ENCODE measurements at places on chromosomes 13 and 19.

- no peak for DNase-seq
These were observed 156.3 kb downstream of the DCT start for GRCh38 chr13:94322925-94323763.

- no peak for DNase-seq
These were observed 489.1 kb upstream of the TSHZ3 start for GRCh38 chr19:31838163-31838815.

DNA sequence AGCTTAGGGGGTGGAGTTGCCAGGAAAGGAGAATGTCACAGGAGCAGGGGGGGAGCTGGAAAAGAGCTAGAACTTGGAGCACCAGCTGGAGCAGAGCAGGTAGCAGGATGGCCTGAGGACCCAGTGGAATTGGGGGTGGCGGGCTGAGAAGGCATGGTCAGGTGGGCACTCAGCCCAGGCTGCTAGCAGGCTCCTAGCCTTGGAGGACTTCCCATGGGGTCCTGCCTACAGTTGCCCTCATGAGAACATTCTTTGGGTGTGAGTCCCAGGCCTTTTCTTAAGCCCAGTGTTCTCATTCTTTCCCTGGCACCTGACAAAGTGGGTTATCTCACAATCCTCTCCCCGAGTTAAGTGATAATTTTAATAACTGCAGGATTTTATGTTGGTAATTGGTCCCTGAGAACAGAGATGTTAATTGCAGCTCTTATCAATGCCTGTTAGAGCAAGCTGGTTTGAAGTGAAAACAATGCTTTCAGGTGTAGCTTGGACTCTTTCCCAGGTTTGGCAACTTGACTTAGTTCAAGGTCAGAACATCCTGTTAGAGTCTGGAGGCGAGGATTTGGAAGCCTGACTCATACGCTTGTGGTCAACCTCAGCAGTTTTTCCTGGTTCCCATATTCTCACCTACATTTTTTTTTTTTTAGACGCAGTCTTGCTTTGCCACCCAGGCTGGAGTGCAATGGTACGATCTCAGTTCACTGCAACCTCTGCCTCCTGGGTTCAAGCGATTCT is 18.1 kb upstream of the OLFM4 start:
- no peak for DNase-seq

DNA sequence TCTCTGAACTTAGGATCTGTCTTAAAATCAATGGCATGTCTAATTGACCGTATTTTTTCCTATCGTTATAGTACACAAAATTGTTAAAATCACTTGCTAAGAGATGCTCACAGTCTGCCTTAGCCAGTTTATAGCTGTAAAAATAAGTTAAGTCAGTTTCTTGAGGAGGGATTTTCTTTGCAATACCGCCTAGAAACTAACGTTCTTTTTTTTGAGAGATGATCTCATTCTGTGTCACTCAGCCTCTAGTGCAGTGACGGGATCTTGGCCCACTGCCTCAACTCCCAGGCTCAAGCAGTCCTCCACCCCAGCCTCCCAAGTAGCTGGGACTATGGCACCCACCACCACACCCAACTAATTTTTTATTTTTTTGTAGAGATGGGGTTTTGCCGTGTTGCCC is 4.4 kb downstream of the CKAP2 start:
- no peak for DNase-seq

DNA sequence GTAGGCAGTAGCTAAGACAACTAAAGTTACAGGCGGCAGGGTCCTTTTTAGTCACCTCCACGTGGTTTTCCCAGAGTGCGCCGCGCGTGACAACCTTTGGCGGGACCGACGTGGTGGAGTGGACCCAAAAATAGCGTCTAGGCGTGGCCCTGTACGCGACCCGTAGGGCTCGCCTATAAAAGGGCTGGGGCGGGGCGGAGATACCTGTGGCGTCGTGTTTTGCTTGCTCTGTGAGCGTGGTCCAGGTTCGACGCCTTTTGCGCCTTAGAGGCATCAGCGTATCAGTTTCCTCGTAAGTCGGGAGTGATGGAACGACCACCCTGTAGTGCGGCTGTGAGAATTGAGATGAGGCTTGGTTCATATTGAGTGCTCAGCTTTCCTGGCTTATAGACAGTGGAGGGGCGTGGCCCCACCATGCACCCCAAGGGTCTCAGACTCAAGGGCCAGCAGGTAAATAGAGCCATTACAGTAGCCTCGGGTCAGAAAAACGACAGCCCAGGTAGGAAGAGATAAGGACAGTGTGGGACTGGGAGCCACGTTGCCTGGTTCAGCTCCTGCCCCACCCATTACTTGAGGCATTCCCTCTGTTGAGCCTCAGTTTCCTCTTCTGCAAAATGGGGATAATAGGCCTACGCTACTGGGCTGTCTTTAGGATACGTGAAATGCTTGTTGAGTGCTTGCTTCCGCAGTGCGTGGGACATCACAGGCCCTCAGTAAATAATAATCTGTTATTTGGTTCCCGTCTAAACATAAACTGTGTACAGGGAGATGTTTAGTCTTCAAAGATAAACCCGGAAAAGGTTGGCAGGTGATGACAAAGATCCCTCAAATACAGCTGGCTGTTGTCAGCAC is 693 bp upstream of the TMED1 start:
- no peak for DNase-seq

- DNase-seq, result no peak
These were observed 5.5 kb downstream of the SLC15A1 start for GRCh38 chr13:98746968-98747367.

- DNase-seq, result no peak
These were observed 268.8 kb downstream of the DLEU7 start for GRCh38 chr13:50574731-50575130.

DNA sequence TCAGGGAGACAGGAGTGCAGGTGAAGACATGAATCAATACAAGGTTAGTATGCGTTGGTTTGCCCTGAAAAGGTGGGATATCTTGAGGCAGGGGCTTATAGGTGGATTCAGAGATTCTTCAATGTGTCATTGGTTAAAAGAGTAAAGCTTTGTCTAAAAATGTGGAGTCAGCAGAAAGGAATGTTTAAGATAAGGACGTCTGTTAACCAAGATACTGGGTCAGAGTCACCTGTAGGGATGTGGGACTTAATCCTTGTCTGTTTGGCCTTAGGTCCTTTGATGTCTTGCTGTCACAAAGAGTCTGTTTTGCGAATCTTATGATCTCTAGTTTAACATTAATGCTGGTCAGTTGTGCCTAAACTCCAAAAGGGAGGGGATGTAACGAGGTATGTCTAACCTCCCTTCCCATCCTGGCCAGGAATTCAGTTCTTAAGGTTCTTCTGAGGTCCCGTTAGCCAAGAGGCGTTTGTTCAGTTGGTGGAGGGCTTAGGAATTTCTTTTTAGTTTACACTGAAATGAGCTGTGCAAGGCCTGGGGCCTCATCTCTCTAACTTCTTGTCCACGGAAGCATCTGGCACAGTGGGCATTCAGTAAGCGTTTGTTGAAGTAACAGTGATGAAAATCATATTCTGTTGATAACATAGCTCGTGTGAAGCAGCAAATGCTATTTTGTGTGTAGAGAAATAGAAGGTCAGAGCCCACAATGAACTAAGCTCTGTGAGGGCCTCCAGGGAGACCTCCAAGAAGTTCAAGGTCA is 96.2 kb upstream of the RNF113B start:
- DNase-seq, result no peak

DNA sequence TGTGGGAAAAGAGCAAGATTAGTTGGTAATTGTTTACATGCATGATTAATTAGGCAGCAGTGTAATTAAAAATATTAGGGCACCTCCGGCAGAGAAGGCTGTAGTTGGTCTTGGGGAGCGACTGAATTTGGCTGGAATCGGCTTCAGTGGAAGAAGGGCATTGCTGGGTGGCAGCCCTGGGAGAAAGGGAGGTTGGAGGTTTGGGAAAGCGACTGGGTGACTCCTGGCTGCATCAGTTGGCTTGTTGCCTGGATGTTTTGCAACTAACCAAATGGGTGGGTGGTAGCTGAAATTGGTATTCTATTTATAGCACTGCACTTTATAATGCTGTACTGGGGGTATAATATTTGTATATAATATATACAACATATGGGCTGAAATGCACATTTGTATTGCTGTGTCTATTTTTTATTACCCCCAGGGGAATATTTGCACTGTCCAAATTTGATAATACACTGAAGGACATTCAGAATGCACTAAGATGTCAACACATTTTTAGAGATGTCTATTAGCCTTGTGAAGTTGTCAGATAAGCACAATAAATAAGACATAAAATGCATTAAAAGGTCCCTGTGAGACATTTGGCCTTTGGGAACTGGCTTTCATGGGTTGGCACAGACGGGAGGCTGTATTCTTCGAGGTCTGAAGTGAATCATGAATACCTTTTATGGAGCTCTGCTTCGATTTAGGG is 1.7 kb downstream of the B3GLCT start:
- no peak for DNase-seq

GRCh38 chr19:30865511-30865910 is 483.7 kb downstream of the TSHZ3 start:
- no peak for DNase-seq

DNA sequence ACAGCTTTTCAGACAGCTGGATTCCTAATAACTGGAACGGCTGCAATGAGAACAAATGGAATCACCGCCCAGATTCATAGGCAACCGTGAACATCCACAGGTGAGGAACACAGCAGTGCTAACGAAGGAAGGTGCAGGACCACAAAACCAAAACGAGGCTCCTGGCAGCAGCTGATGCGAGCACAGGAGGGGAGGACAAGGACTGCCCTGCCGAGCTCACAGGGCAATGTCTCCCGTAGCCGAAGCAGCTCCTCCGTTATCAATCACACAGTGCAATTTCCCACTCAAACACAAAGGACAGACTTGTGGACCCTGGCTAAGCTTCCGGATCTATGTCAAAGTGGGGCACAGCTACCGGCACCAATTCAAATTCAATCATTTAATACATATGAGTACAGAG is 70.6 kb downstream of the STK24 start:
- no peak for DNase-seq

GRCh38 chr13:56670563-56670962 is 470.2 kb upstream of the PRR20A start:
- no peak for DNase-seq

DNA sequence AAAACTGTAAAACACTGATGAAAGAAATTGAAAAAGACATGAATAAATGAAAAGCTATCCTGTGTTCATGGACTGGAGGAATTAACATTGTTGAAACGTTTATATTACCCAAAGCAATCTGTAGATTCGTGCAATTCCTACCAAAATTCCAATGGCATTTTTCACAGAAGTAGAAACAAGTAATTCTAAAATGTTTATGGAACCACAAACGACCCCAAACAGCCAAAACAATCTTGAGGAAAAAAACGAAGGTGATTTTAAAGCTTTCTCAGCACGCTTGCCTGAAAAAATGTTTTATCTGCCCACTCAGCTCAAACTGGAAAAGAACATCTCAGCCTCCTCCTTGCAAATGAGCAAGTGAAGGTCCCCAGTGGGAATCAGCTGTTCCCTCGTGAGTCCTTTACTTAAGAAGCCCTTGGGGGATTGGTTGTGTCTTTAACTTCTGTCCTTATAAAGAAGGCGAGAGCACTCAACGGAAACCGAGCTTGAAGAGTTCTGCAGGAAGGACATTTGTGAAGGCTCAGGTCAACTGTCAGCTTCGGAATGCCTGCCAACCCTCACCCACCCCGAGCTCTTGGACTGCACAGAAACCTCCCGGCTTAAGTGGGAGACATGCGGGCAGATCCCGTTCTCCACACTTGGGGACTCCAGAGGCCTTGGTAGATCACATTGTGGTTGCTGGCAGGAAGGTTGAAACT is 256.0 kb upstream of the IRS2 start:
- DNase-seq, result no peak

DNA sequence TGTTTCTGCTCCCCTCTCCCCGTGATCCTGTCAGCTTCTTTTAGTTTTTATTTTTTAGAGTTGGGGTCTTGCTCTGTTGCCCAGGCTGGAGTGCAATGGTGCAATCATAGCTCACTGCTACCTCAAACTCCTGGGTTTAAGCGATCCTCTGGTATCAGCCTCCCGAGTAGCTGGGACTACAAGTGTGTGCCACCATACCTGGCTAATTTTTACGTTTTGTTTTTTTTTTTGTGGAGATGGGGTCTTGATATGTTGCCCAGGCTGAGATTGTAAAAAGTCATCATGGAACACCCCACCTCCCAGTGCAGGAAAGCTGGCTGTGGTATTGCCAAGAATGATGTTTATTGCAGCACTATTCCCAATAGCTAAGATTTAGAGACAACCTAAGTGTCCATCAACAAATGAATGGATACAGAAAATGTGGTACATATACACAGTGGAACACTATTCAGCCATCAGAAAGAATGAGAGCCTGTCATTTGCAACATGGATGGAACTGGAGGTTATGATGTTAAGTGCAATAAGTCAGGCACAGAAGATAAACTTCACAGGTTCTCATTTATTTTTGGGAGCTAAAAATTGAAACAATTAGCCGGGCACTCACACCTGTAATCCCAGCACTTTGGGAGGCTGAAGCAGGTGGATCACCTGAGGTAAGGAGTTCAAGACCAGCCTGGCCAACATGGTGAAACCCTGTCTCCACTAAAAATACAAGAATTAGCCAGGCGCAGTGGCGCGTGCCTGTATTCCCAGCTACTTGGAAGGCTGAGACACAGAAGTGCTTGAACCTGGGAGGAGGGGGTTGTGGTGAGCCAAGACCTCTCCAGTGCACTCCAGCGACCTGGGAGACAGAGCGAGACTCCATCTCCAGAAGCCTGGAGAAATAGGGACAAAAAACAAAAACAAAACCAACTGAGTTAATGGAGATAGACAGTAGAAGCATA is 6.6 kb upstream of the KLK15 start:
- DNase-seq, result no peak

- DNase-seq, result no peak
These were observed 14.2 kb upstream of the LATS2 start for GRCh38 chr13:21075379-21076249.

- no peak for DNase-seq
These were observed 1512.0 kb downstream of the SLITRK1 start for GRCh38 chr13:82370316-82370715.

- no peak for DNase-seq
These were observed 3.3 kb downstream of the GPX4 start for GRCh38 chr19:1106841-1107660.

GRCh38 chr19:14558370-14559066 is 13.3 kb downstream of the NDUFB7 start:
- no peak for DNase-seq

DNA sequence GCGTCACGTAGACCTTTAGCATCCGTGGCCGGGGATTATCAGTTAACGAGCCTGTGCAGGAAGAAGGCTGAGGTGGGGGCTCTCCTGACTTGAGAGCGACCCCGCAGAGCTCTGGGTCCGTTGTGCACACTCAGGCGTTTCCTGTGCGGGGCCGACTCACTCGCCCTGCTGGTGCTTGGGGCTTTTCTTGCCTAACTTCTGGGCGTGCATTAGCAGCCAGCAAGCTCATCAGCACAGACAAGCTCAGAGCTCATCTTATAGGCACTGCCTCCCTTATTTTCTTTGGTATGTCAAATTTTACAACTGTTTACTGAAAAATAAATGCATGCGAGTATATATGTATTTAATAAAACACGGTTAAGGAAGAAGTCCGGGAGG is 23.7 kb downstream of the ADPRHL1 start:
- no peak for DNase-seq

DNA sequence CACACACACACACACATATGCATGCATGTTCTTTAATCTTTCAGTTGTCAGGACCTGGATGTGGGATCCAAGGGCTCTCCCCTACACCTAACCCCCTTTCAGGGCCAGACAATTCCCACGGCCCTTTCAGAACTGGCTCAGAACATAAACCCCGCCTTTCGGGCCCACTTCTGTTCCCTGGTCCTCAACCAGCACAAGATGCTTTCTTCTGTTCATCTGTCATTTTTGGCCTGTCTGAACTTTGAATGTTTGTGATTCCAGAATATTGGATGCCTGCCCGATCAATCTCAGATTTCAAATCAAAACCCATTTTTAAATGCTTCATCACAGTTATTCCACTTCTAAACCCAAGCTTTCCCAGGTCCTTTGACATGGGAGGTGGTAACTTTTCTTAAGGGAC is 167.3 kb downstream of the USP12 start:
- DNase-seq, result no peak

All from 8988T (cell line).